ENCODE measurements at places on chromosomes 7 and 10.

DNA sequence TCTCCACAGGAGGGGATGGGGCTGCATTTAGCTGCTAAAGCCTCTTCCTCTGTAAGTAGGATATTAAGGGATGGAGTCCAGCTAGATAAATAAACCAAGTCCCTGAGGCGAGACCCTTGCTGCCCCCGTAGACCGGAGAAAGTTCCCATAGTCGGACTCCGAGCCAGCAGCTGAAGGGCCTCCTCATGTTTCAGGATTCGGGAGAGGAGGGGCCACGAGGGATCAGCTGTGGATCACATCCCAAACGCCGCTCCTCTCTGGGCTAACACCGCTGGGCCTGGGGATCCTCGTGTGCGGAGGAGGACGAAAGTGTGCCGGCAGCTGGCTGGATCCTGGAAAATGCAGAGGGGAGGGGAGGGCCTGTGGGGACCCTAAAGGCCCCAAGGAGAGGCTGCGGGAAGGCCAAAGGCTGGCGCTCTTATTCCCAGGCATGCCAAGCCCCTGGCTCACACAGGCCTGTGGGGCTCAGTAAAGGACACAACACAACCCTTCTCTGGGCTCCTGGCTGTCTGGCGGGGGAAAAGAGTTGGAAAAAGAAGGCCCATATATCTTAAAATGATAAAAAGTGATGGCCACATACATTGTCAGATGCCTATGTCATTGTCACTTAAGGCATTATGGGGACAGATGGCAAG, 82.5 kb upstream of the TMEM72 start:
- no peak for DNase-seq

DNA sequence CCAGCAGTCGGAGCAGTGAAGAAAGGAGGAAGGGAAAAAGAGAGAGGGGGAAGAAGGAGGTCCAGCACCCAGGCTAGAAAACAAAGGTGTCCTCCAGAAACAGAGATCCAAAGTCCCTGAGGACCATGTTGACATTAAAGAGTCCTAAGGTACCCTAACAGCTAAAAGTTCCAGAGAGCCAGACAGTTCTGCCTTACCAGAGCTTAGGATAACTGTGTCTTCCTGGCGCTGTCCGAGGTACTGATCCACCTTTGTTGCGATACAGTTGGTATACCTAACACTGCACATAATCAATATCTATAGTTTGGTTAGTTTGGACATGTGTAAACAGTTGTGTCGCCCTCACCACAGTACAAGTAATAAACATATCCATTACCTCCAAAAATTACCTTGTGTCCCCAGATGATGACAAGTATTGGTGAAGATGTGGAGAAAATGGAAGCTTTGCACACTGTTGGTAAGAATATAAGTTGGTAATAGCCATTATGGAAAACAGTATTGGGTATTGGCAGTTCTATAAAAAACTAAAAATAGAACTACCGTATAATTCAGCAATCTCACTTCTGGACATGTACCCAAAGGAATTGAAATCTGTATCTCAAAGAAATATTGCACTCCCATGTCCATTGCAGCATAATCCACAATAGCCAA, 59.8 kb downstream of the GRID1 start:
- no peak for DNase-seq

DNA sequence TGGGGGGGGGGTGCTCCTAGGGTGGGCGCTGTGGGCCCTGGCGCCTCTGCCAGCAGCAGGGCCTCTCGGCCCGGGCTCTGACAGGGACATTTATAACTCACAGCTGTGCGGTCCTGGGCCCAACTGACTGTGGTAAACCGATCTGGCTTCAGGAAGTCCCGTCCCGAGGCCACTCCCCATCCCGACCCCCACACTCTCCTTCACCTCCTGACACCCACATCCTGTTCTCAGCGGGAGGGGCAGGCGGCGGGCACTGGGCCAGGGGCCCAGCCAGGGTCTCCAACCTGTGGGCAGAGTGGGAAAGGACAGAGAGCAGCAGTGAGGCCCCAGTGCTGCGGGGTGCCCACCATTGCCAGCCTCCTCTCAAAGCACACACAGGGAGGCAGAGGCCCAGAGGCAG, 69.1 kb downstream of the ZMIZ1 start:
- peak; percentile 71 for DNase-seq

- DNase-seq, result no peak
Measured at GRCh38 chr10:21494191-21495001, 31.1 kb downstream of the SKIDA1 start.

GRCh38 chr10:18005781-18006456, 54.2 kb downstream of the SLC39A12 start:
- no peak for DNase-seq

GRCh38 chr7:108211382-108212201, 81.4 kb upstream of the LAMB4 start:
- peak; percentile 10 for DNase-seq

DNA sequence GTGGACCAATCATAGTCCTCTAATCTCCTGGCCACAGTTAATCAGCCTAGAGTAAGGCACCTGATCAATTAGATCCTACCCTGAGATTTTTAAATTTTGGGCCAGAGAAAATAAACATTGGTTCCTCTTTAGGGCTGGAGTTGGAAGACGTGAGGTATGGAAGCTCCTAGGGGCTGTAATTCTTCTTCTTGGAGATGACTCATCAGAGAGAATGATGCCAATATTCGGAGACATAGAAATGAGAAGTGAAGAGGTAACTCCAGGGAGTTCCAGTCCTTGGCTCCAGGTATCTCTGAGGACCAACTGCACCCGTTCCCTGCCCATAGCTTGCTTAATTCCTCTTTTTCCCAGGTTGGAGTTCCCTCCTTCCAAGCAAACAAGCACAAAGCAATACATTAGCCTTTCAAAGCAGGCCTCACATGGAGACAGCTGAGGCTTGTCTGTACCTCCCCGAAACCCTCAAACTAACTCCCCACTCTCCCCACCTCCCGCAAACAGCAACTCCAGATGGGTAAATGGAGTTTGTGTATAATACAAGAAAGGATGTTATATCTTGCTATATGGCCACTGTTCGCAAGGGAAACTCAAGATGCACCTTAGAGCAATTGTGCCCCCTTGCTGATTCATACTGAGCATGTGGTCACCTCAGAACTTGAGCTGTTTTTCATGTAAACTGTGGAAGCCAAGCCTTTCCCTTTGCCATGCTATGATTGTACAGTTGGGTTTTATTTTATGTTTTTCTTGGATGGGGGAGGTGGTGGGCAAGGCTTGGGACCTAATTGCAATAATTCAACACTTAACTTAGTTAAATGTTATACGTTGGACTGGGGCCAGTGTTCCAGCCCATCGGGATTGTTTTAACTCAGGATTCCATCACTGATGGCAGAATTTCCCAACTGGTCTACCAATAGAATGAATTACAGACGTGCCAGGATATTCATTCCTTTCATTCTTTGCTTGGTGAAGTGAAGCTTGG, 29.3 kb downstream of the PIK3AP1 start:
- DNase-seq, result no peak

GRCh38 chr10:60963441-60964256, 19.7 kb upstream of the RHOBTB1 start:
- no peak for DNase-seq

All from thymus (tissue), 14 donors.